NCI-H2171 (cell line): ENCODE measurements at places on chromosomes 13 and 19.

DNA sequence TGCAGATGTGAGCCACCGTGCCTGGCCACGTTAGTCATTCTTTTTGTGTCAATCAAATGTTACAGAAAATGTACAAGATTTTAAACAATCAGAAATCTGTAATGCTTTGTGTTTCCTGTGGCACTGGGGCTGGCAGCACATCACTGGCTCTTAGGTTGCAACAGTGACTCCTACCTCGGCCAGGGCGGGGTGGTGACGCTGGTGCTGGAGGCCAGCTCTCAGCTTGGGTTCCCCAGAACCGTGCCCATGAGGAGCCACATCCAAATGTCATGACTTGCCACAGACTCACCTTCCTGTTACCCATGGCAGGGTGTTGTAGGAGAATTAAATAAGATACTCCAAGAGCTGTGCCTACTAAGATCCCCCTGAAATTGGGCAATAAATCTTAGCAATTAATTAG is 161.7 kb downstream of the TEX29 start:
- no peak for DNase-seq

- no peak for DNase-seq
These were observed 101.7 kb upstream of the SOX21 start for GRCh38 chr13:94813920-94814475.

- no peak for DNase-seq
These were observed 12.1 kb upstream of the GPR4 start for GRCh38 chr19:45613926-45614725.

- no peak for DNase-seq
These were observed 961.9 kb downstream of the DIAPH3 start for GRCh38 chr13:59201841-59202240.

DNA sequence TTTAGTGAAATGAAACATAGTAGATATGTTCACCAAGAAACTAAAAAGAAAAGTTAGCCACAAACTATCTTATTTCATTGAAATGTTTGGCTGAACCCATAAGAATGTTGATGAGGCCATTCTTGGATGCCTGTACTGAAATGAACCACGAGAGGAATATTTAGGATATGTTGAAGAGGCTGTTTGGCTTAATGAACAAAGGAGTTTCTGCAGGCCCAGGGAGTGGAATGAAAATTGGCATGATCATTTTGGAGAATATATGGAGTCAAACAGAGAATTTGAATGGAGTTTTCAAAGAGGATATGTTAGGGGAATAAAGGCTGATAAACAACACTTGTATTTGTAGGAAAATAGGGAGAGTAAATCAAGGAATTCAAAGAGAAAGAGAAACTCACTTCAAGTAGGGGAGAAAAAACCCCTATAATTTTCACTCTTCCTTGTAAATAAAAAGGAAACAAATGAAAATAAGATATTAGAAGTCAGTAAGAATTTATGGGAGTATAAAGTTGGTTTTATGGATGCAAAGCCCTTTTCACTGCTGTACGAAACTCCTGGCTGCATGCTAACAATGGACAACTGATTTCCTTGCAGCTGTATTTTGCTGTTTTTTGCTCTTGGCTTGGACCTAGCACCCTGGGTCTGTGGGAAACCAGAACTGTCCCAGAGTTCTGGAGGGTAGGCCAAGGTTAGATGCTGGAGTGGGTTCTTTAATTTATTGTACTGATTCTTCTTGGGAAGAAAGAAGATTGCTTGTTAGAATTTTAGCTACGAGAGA is 36.5 kb downstream of the KL start:
- DNase-seq = no peak

GRCh38 chr19:30719189-30719998 is 347.2 kb downstream of the ZNF536 start:
- peak; percentile 57 for DNase-seq

- DNase-seq = no peak
These were observed 318.4 kb upstream of the OBI1 start for GRCh38 chr13:78977311-78977710.

- no peak for DNase-seq
These were observed 254.6 kb downstream of the DCLK1 start for GRCh38 chr13:35876601-35877000.

- DNase-seq = no peak
These were observed 16.2 kb upstream of the ANGPTL8 start for GRCh38 chr19:11223200-11223599.

DNA sequence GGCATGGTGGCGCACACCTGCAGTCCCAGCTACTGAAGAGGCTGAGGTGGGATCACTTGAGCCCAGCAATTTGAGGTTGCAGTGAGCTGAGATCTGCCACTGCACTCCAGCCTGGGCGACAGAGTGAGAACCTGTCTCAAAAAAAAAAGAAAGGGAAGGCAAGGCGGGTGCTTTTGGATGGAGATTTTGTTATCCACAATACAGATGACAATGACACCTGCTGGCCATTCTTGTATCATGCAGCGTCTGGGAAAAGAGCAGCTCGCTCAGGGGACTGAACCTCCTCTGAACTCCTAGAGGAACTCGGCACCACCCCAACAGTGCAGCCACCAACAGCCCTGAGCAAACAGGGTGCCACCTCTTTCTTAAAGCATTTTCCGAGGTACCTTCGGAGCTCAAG is 22.8 kb downstream of the HAUS8 start:
- peak; percentile 37 for DNase-seq

GRCh38 chr19:1231729-1232637 is 5.8 kb downstream of the CBARP start:
- no peak for DNase-seq

- no peak for DNase-seq
These were observed 92.1 kb downstream of the STARD13 start for GRCh38 chr13:33193428-33193974.

DNA sequence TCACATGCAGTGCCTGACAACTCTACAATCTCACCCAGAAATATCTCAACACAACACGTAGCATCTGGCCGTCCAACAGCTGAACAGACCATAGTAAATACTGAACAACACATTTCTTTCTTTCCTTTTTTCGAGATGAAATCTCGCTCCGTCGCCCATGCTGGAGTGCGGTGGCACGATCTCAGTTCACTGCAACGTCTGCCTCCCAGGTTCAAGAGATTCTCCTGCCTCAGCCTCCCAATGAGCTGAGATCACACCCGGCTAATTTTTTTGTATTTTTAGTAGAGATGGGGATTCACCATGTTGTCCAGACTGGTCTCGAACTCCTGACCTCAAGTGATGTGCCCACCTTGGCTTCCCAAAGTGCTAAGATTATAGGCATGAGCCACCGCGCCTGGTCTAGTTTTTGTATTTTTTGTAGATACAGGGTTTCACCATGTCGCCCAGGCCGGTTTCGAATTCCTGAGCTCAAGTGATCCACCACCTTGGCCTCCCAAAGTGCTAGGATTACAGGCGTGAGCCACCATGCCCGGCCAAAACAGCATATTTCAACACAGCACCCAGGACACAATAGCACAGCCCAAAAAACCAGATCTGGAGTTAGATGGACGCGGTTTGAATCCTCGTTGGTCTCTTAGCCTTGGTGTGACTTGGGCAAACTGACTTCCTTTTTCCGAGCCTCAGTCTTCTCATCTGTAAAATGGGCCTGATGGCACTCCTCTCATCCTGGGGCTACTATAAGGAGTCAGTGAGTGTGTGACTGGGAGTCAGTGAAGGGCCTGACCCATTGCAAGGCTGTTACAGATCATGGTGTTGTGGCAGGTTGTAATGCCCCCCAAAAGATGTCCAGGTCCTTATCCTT is 22.6 kb downstream of the CYP2A6 start:
- DNase-seq = no peak

GRCh38 chr19:39506944-39507714 is 7.8 kb upstream of the SELENOV start:
- peak; percentile 79 for DNase-seq

- DNase-seq = no peak
These were observed 35.1 kb downstream of the GJA3 start for GRCh38 chr13:20125783-20126165.

- peak; percentile 45 for DNase-seq
These were observed 369.2 kb downstream of the GPC5 start for GRCh38 chr13:91767651-91768050.

- no peak for DNase-seq
These were observed 105.2 kb downstream of the SLITRK6 start for GRCh38 chr13:85693889-85694511.

GRCh38 chr13:40494946-40495620 is 171.4 kb downstream of the FOXO1 start:
- DNase-seq = no peak

DNA sequence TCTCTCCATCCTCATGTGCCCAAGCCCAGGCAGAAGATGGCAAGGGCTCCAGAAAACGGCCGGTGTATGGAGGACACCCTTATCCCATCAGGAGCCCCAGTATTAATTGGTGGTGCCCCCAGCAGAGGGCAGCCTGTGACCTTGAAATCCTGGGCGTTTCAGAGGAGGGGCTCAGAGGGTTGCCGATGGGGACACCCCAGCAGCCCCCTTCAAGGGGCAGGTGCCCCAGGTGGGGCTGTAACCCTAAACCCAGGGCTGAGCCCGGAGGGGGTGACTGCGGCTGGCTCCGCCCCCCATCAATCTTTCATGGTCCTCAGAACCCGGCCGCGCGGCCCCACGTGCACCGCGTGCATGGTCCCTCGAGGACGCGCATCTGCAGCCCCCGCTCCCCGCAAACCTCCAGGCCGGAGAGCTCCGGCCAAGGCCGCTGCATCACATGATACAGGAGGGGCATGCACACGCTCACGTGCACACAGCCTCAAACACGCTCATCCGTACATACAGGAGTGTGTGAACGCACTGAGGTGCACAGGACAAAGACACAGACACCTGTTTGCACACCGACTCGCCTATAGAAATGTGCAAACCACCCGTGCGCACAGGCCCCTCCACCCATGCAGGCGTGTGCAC is 949 bp downstream of the RAB3A start:
- DNase-seq = peak; percentile 15

DNA sequence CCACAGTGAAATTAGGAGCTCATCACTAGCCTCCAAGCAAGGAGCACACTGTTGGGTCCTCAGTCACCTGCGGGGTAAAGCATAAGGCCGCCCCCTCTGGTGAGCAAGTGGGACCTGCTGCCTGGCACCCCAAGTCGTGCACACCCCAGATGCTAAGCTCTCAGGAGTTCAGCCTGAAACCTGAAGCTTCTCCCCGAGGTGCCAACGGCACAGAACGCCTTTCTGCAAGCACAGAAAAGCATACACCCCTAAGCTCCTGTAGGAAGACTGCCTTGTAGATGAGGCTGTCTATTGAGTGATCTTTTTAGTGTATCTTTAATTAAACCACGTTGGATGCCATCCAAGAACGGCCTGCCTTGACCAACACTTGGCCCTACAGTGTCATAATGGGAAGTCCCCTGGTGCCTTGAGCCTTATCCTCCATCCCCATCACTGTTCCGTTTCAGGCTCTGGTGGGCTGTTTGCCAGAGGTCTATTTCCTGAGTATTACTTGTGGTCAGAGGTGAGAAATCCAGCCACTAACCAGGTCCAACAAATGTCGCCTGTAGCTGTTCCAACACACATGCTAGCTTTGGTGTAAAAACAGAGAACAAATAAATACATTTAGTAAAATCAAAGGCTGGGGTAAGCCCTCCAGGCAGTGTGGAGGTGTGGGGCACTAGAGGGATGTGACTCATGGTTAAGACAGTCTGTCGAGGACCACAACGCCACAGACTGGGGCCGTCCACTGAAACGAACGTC is 44.8 kb downstream of the C13orf42 start:
- DNase-seq = no peak

- no peak for DNase-seq
These were observed 136.4 kb downstream of the URI1 start for GRCh38 chr19:30078381-30078910.
